ENCODE measurements at places on chromosomes 2 and 18. TPM values are rescaled to one million over a fixed set of nuclear protein-coding genes. Genes with fewer than 3 reads are reported as not detected.

Gene GAD1
- total RNA-seq, result 0.41 TPM

Gene RRM2
- total RNA-seq, result 0.92 TPM

Gene ACVR1C
- not detected for total RNA-seq

Gene TOGARAM2
- total RNA-seq, result 0.49 TPM

Gene TWSG1
- total RNA-seq, result 130 TPM

DNA sequence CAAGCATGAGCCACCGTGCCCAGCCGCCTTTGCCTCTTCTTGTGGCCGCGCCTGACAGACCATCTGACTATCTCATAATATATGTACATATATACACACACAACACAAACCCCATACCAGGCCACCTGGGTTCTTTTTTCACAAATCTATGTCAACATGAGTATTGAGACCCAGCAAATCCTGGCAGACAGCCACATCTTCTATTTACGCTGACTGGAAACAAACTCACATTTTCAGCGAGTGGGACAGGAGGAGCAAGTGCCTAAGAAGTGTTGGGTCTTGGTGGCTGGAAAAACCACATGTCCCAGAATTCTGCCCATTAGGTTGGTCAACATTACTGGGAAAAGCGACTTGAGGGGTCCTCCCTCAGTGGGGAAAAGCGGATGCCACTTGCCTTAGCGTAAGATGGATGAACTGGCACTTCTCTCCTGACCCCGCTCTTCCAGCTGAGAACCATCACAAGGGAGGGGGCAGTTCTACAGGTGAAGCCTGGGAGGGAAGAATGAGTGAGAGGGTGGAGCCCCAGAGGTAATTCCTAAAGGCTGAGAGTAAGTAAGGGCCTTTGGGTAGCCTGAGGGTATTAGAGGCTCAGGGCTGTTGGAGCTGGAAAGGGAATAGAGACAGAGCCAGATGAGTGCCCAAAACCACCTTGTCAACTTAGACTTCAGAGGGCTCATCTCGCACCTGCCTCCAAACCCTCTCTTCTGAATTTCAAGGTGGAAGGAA is 1.9 kb downstream of the SCYGR3 start:
- H3K4me1 ChIP-seq, result no peaks in the 10 kb centered on the region
- DNase-seq, result no peak
- no peak overlapping the region for H3K27ac ChIP-seq
- no peaks in the 10 kb centered on the region for H3K36me3 ChIP-seq
- no peaks in the 10 kb centered on the region for H3K27me3 ChIP-seq
- H3K4me3 ChIP-seq, result no peak overlapping the region

- no peaks in the 10 kb centered on the region for H3K36me3 ChIP-seq
- no peak for DNase-seq
- H3K27me3 ChIP-seq, result no peaks in the 10 kb centered on the region
- no peak overlapping the region for H3K4me3 ChIP-seq
Measured at GRCh38 chr2:153488072-153488471, 9.5 kb upstream of the RPRM start.

DNA sequence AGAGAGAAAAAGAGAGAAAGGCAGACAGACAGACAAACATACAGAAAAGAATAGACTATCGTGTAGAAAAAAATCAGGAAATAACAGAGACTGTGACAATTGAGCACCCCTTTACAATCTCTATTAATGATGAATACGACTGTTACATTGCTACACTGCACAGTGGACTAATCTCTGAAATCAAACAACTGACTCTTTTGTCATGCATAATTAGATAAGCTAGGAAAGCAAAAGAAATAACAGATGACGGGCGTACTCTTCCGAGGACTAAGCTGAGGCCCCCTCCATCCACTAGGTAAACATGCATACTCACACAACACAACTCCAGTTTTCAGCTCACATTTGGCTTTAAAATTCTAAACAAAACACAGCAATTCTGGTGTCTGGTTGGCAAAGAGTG is 267.0 kb downstream of the NOL4 start:
- no peaks in the 10 kb centered on the region for H3K36me3 ChIP-seq
- no peak for DNase-seq
- H3K27me3 ChIP-seq, result no peaks in the 10 kb centered on the region
- H3K27ac ChIP-seq, result no peak overlapping the region

GRCh38 chr2:213157242-213157641 is 5.8 kb upstream of the IKZF2 start:
- no peak for DNase-seq
- H3K4me1 ChIP-seq, result peaks cover 25% of the 10 kb centered on the region
- H3K27ac ChIP-seq, result no peak overlapping the region
- no peaks in the 10 kb centered on the region for H3K27me3 ChIP-seq
- no peak overlapping the region for H3K4me3 ChIP-seq

DNA sequence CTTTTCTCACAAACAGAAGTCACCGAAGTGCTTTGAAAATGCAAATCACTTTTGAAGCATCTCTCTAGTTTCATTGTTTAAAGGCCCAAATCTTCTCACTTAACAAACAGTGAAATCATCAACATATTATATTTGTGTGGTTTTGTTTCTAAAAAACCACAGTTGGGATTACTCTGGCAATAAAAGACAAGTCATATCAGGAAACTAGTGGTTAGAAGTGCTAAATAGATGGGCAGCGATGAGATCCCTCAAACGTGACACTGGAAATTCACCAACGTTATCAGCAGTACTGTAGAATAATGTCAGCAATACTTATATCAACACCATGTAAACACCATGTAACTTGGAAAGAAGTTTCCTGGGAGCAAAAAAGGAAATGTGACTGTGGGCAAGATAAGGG is 893.5 kb downstream of the SUCLG1 start:
- no peak for DNase-seq
- no peaks in the 10 kb centered on the region for H3K4me1 ChIP-seq
- no peaks in the 10 kb centered on the region for H3K27me3 ChIP-seq
- H3K27ac ChIP-seq, result no peak overlapping the region

GRCh38 chr2:171515672-171516298 is 6.5 kb upstream of the CYBRD1 start:
- no peaks in the 10 kb centered on the region for H3K4me1 ChIP-seq
- H3K36me3 ChIP-seq, result no peaks in the 10 kb centered on the region
- no peak for DNase-seq

DNA sequence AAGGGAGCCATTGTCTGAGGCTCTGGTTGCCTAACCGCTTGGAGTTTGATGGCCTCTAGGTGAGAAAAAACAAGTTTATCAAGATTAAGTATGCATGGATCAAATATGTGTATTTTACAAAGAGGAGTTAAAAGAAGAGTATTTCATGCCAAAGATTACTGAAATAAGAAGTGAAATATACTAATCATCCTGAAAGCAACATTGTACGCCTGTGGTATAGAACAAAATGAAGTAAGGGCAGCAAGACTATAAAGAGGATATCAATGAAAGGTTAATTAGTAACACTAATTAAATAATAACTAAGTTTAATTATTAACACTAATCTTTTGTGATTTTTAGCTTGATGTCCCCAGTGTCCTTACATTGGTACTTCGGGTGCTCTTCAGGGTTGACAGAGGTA is 276.7 kb downstream of the CALCRL start:
- no peak overlapping the region for H3K4me3 ChIP-seq
- no peaks in the 10 kb centered on the region for H3K4me1 ChIP-seq
- DNase-seq, result no peak
- no peak overlapping the region for H3K27ac ChIP-seq
- no peaks in the 10 kb centered on the region for H3K27me3 ChIP-seq

- H3K27me3 ChIP-seq, result no peaks in the 10 kb centered on the region
- no peak for DNase-seq
- H3K36me3 ChIP-seq, result no peaks in the 10 kb centered on the region
- H3K4me3 ChIP-seq, result no peak overlapping the region
- no peaks in the 10 kb centered on the region for H3K4me1 ChIP-seq
- H3K27ac ChIP-seq, result no peak overlapping the region
Measured at GRCh38 chr2:147718831-147719230, 126.0 kb upstream of the ACVR2A start.

GRCh38 chr2:216066230-216066629 is 15.4 kb downstream of the PECR start:
- H3K4me1 ChIP-seq, result no peaks in the 10 kb centered on the region
- H3K4me3 ChIP-seq, result no peak overlapping the region
- no peaks in the 10 kb centered on the region for H3K27me3 ChIP-seq
- DNase-seq, result no peak
- no peak overlapping the region for H3K27ac ChIP-seq

GRCh38 chr2:46298522-46299353 is 1.5 kb downstream of the EPAS1 start:
- H3K4me3 ChIP-seq, result peak overlapping the region; percentile 93
- H3K4me1 ChIP-seq, result peaks cover 16% of the 10 kb centered on the region
- peak overlapping the region; percentile 89 for H3K27ac ChIP-seq
- DNase-seq, result no peak

DNA sequence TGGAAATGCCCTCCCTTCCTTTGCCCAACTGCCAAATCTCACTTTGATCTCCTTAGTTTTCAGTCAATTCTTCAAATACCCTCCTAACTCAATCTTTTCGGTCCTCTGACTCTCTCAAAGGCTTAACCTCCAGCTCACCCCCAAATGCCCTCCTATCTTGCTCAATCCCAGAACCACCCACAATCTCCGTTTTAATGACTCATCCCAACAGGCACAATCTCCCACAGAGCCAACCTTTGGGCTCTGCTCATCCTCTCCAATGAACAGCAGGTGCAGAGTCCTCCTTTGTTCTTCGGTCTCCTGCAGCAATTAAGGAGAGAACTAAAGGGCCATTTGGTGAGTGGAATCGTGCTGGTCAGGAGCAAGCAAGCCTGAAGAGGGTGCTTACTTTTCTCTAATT is 366.1 kb upstream of the CRIM1 start:
- H3K27me3 ChIP-seq, result no peaks in the 10 kb centered on the region
- no peaks in the 10 kb centered on the region for H3K36me3 ChIP-seq
- no peaks in the 10 kb centered on the region for H3K4me1 ChIP-seq

DNA sequence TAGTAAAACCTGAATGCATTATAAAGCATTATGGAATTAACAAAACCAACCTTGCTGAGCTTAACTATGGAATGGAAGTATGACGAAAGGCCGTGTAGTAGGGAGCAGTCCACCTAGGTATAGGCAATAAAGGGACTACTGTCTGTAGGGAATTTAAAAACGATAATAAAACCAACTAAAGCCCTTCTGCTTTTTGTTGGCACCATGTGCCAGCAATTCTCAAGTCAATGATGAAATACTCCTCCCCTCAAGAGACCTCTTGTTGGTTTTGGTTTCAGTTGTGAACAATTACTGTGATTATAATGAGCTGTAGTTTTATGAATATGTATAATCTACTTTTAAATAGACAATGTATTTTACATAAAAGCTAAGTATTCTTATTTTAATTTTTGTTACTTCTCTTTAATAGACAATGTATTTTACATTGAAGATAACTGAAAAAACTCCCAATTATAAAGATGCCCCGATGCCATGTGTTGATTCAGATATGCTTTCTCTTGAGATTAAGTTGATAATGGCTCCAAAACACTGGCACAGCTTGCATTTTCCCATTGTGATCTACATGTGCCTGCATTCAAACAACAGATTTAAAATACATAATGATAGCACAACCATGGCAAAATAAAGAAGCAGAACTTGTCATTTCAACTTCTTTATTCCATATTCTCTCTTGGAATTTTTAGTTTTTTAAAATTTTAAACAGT is 55.5 kb upstream of the ZDBF2 start:
- H3K36me3 ChIP-seq, result no peaks in the 10 kb centered on the region
- H3K4me3 ChIP-seq, result no peak overlapping the region
- H3K27ac ChIP-seq, result no peak overlapping the region
- no peaks in the 10 kb centered on the region for H3K4me1 ChIP-seq

DNA sequence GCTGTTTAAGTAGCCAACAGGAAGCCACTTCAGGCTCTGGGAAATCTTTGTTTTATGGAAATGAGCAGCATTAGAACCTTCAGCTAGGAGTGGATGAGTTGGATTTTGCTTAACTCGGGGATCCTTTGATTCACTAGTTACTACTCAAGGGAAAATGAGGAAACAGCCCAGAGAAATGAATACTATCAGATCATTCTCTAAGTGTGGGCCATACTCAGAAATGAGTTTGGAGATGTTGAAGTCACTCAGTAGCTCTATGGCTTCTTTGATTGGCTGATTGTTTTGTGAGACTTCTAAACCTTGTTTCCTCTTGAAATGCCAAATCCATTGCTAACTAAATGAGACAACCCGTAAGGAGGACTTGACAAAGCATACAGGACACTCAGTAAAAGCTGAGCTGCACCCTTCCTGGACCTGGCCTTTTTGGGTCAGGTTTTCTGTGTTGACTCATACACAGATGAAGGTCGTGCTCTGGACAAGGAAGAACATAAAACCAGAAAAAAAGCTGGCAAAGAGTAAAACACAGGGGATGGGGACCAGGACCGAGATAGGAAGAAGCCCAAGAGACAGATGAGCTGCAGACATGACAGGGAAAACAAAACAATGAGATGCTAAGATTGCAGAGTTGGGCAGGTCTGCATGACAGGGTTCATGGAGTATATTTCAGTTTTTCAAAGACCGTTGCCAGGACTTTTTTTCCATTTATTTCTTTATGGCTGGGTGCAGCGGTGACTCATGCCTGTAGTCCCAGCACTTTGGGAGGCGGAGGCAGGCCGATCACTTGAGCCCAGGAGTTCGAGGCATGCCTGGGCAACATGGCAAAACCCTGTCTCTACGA is 41.6 kb downstream of the INO80C start:
- peaks cover 32% of the 10 kb centered on the region for H3K4me1 ChIP-seq
- H3K4me3 ChIP-seq, result no peak overlapping the region
- H3K27me3 ChIP-seq, result no peaks in the 10 kb centered on the region
- no peaks in the 10 kb centered on the region for H3K36me3 ChIP-seq
- no peak for DNase-seq
- peak overlapping the region; percentile 3 for H3K27ac ChIP-seq

DNA sequence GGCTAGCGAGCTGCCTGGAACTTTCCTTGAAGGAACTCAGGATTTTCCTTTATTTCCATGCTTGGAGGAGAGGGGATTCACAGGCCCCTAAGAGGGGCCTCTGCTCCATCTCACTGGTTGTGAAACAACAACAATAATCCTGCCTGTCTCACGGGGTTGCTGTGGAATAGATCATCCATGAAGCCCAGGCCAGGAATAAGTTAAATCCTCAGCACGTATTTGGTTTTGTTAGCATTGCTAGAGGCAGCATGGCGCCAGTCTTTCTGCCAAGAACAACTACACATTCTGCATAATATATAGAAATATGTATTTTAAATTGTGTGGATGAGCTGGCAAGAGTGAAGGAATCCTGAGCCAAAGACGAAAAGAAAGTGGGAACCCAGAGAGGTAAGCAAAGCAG is 80.8 kb upstream of the L3MBTL4 start:
- DNase-seq, result no peak
- H3K4me3 ChIP-seq, result no peak overlapping the region
- H3K36me3 ChIP-seq, result no peaks in the 10 kb centered on the region
- no peaks in the 10 kb centered on the region for H3K4me1 ChIP-seq

- H3K4me1 ChIP-seq, result no peaks in the 10 kb centered on the region
- no peak overlapping the region for H3K27ac ChIP-seq
- no peak overlapping the region for H3K4me3 ChIP-seq
- no peak for DNase-seq
- no peaks in the 10 kb centered on the region for H3K27me3 ChIP-seq
Measured at GRCh38 chr2:111168528-111169239, 48.0 kb downstream of the BCL2L11 start.

Data from thoracic aorta (tissue), 2 donors.